Muscle of leg (tissue), 16 donors: ENCODE measurements at places on chromosomes 16 and 17.

DNA sequence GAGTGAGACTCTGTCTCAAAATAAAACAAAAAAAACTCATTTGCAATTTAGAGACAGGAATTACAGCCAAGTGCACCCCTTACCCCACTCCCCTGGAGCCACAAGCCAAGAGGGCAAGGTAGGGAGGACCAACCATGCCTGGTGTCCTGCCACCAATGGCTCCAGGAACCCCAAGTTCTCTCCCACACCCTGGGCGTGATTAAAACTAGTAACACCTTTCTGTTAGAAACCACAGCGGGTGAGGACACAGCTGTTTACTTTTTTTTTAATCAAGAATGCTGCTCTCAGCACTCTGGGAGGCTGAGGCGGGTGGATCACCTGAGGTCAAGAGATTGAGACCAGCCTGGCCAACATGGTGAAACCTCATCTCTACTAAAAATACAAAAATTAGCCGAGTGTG is 38.1 kb downstream of the ANKRD11 start:
- no peak for DNase-seq

DNA sequence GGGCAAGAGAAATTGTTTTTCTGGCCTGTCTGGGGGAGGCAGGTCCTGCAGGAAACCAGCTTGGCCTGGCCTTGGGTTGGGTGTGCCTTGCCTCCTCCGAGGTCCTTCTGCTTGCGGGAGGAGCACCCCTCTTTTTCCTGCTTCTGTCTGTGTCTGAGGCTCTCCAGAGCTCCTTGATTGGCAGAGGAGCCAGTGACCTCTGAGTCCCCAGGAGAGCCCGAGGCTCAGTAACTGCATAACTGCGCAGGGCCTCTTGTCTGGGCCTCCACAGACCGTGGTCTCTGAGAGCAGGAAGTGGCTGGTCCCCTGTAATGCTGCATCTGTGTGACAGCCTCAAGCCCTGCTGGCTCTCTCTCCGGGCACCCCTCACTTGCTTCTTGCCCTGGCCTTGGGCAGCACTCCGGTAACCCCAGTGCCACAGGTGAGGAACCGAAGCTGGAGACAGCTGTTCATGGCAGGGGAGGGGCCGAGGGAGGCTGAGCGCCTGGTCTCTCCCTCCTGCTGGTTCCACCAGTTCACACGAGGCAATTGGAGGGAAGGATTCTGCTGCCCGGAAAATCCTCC is 1.6 kb downstream of the CAPN15 start:
- no peak for DNase-seq

DNA sequence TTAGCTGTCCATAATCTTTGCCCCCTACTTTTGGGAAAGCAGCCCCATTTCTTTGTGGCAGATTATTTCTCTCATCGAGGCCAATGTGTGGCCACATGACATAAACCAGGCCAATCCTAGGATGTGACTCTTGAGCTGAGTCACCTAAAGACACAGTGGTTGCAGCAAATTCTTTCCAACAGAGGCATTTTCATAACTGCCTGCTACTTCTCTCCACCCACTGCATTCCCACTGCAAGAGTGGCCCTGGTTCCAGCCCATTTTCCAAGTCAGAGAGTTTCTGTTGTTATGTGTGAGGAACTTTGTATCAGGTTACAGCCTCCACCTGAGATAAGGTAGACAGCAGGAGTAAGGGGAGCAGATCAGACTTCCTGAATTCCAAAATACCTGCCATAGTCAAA is 195.2 kb downstream of the RGS9 start:
- no peak for DNase-seq

DNA sequence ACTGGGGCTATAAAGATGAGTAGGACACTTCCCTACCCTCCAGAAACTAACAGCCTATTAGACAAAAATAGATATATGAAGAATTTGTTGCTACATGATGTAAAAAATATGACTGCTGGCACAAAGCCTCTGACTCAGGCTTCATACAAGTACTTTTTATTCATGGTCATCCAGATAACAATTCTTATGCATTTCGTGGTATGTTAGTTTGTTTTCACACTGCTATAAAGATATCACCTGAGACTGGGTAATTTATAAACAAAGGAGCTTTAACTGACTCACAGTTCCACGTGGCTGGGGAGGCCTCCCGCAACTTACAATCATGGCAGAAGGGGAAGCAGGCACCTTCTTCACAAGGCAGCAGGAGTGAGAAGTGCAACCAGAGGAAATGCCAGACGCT is 112.5 kb upstream of the HLF start:
- DNase-seq: no peak

- no peak for DNase-seq
Measured at GRCh38 chr16:57734308-57734924, 1.2 kb upstream of the KATNB1 start.
